AG09309 (cell line): ENCODE measurements at places on chromosomes 3 and 15.

DNA sequence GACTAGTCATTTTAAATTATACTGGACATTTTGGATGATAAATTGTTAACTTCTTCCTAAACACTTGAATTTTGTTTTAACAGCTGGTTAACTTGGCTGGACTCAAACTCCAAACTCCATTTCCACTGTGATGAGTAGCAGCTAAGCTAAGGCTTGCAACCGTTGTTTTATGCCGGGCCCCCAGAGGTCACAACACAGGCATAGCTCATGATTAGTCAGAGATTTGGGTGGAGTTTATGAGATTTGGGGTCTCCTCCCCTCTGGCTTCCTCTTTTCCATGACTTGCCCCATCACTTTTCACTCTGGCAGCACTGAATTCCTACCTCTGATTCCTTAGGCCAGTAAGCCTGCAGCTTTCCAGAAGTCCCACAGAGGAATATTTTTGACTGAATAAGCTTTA lies 12.8 kb downstream of the THAP10 start:
- DNase-seq, result no peak

GRCh38 chr3:39978308-39978707 lies 168.9 kb downstream of the MYRIP start:
- no peak for DNase-seq

GRCh38 chr15:38461066-38461833 lies 7.3 kb downstream of the FAM98B start:
- no peak for DNase-seq

- no peak for DNase-seq
Measured at GRCh38 chr3:117887901-117888300, 1146.7 kb downstream of the IGSF11 start.

DNA sequence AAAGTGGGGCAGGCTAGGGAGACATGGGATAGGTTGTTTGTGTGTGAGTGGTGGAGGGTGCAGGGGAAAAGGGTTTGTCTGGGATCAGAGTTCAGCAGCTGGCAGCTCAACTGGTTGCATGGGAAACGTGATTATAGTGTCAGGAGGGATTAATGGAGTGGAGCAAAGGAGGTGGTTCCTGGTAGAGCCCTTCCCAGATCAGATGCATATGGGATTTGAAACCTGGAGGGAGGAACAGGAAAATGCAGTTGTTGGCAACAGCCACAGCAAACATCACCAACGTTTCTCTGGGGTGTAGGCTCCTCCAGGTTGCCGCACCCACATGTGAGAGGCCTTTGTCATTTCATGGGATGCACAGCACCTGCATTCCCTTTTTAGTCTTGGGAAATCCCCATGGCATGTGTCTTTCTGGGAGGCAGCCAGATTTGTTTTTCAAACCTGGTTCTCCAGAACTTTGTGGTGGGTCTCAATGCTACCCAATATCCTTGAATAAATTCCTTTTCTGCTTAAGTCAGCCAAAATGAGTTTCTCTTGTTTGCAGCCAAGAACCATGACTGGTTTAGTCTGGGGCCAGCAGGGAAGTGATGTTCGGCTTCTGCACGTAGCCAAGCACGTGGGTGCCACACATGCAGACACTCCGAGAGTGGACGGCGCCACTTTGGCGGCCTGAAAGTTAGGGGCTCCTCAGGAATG lies 61.3 kb downstream of the BDH1 start:
- no peak for DNase-seq

DNA sequence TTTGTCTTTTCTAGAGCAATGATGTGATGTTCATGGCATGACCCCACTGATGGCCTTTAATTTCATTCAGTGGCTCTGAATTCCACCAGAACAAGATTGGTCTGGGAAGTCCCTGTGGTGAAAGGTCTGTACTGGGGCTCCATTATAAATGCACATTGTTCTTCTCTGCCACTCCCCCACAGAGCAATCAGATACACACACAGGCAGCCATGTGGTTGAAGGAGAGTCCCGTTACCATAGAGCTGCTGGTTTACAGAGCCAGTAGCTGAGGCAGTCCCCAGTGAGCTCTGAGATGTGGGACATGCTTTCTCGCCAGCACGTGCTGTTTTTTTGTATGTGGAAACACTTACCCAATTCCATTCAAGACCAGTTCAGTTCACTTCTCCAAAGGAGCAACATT lies 172.7 kb upstream of the TRIM42 start:
- DNase-seq, result no peak

DNA sequence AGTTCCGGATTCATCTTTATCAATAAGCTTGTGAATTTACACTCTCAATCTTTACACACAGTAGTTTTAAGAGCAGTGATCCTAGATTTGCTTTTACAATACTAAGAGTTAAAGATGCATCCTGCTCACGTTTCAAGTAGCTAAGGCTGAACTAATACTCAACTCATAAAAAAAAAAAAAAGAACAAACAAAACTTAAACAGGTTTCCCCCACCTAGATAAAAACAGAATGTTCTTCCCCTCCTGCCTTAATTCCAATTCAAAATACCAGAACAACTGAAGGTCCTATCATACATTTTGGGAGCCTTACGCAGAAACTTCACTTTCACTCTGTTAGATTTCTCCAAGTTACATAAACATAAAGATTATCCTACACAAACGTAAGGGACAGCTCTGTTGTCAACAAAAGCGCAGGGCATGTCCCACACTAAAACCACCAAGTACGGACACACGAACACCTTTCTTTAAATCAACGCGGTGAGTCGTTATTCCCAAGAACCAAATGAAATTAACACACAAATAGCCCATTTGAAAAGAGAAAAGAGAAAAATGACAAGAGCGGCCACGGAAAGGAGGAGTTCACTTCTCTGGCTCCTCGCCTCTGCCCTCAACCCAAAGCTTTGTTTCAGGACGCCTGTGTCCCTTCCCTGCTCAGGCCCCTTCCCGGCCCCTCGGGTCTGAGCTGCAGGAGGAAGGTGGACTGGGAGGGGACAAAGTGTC lies 941 bp downstream of the CBLB start:
- DNase-seq, result no peak

DNA sequence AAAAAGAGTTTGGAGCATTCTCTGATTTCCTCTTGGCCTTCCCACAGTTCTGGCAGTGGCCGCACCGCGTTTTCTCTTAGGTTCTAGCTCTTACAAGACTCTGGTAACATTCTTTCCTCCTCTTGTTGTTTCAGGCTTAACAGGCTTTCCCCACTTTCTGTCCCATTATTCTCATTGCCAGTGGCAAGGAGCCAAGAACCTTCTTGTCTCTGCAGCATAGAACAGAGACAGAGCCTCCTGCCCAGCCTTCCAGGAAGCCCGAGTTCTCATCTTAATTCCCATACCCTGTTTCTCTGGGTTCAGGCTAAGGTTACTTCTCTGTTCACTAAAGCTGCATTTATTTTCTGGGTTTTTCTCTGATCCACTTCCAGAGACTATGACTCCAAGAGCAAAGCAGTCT lies 61.1 kb downstream of the DUT start:
- DNase-seq, result no peak

- no peak for DNase-seq
Measured at GRCh38 chr3:145939431-145939830, 221.6 kb downstream of the PLOD2 start.

GRCh38 chr15:92438471-92438870 lies 44.8 kb downstream of the ST8SIA2 start:
- DNase-seq, result no peak

DNA sequence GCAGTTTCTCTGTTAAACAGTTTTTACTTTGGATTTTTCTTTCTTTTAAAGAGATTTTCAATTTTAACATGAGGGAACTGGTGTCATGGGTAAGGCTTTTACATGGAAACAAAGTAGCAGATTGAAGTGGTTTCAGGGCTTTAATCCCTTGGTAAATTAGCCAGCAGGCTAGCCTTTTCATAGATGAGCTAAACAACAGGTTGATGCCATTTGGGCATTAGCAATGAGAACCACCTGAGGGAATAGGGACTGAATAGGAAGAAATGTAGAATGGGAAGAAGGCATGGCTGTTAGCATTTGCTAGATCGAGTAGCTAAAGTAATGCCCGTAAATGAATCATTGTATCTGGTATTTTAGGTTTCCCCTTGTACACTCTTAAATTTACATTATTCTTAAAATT lies 165.5 kb upstream of the MLF1 start:
- no peak for DNase-seq

DNA sequence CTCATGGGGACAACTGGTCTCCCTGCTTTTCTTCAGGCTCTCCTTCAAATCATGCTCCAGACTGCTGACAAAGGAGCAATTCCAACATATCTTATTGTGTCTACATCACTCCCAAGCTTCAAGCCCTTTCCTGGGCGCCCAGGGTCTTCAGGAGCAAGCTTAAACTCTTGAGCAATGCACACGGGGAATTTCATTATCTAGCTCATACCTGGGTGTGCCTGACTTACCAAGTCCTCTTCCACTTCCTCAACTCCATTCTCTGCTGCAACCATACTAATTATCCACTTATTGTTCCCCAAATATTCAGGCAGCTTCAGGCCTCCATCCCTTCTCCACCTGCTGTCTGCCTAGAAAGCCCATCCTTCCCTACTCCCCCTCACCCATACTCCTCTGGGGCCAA lies 50.6 kb downstream of the B3GNT5 start:
- DNase-seq, result no peak
